ENCODE measurements at places on chromosomes 1 and 21.

DNA sequence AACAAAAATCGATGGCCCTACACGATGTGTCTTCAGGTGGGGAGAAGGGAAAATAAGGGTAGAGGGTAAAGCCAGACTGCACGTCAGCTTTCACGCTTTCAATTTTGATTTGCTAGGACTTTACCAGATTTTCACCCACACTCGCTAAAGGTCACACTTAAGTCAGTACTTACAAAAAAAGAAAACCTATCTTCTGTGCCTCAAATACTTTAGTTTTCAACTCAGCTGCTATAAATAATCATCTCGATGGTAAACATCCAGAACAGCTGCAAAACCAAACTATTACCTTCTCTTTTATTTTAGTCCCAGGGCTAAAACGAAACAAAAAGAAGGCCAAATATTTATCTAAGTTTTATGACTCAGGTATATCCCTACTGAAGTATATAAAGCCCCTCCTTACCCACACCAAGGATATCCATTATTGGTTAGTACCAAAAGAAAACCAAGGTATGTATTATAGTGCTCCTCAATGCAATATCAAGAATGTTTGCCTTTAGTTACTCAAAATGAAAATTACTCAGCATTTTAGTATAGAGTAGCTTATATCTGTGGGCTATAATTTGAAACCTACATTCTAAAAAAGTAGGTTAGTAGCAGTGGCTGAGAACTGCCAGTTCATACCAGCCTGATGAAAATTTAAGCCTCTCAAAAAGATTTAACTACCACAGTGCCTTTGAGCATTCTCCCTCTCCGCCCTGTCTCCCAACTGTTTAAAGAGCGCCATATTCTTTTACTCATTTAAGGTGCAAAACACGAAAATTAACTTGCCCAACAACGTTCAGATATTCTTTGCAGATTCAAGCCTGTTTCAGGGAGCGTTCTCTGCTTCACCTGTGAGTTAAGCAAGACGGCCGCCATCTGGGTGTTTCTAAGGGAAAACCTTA is 1.5 kb downstream of the CSDE1 start:
- DNase-seq: peak; percentile 29

- no peak for DNase-seq
Observed at GRCh38 chr1:247638781-247639180, 33.4 kb downstream of the OR2G3 start.

- DNase-seq: no peak
Observed at GRCh38 chr1:159790237-159790917, 9.6 kb downstream of the DUSP23 start.

DNA sequence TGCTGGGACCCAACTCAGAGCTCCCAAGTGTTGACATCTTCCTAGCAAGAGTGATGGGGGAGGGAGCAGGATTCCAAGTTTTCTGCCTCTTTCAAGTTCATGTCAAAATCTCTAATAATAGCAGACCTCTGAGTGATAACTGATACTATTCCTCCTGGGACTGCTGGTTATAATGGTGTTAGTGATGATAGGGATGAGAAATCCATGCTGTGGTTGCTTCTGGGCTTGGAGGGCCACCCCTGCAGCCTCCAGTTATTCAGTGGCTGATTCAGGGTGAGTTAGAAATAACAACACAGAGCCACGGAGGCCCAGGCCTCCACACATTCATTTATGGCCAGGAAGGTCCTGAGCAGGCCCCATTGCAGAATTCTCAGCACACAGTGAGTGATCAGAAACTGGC is 40.6 kb upstream of the ARTN start:
- DNase-seq: no peak

GRCh38 chr1:243438146-243438545 is 182.3 kb downstream of the SDCCAG8 start:
- DNase-seq: no peak

DNA sequence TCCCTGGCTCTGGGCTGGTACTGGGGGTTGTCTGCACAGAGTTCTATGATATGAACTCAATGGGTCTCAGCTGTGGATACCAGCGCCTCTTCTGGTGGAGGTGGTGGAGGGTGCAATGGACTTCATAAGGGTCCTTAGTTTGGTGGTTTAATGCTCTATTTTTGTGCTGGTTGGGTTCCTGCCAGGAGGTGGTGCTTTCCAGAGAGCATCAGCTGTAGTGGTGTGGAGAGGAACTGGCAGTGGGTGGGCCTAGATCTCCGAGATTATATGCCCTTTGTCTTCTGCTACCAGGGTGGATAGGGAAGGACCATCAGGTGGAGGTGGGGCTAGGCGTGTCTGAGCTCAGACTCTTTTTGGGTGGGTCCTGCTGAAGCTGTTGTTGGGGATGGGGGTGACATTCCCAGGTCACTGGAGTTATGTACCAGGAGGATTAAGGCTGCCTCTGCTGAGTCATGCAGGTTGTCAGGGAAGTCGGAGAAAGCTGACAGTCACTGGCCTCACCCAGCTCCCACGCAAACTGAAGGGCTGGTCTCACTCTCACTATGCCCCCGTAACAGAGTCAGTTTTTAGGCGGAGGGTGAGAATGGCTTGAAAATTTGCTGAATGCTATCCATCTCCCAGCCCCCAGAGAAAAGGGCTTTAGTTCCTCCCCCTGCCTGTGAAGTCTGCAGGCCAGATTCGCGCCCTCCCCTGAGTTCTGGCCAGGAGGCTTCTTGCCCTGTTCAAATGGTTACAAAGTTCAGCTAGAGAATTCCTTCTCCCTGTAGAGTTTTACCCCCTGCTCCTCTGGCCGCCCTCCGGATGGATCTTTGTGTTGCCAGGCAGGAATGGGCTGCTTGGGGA is 902.9 kb downstream of the LTN1 start:
- peak; percentile 50 for DNase-seq
